Mucosa of gallbladder (tissue), 1 donor: ENCODE measurements at places on chromosomes 2 and 18.

DNA sequence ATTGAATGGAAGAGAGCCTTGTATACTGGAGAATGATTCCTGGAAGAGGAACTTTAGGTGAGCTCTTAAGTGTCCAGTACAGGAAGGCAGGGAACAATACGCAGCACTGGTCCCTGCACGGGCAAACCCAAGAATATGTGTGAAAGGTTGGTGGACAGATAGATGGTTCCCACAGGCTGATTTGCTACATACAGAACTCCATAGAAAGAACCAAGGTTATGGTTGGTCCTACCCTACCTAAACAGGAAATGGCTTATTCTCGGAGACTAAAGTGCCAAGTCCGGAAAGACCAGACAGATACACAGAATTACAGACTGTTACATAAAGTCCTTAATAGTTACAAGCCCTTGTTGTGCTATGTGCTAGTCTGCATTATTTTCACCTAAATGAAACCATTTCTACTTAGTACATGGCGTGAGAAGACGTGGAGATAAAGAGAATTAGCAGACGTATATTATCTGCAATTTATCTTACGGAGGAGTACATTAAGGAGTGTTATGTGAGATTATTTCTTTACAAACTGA, 1.2 kb downstream of the REV1 start:
- DNase-seq: no peak

GRCh38 chr2:215567504-215567903, 131.6 kb upstream of the FN1 start:
- DNase-seq: no peak

- DNase-seq: no peak
Measured at GRCh38 chr2:16240402-16240801, 300.1 kb downstream of the MYCN start.

GRCh38 chr2:115165529-115166109, 723.2 kb downstream of the DPP10 start:
- peak; percentile 33 for DNase-seq

DNA sequence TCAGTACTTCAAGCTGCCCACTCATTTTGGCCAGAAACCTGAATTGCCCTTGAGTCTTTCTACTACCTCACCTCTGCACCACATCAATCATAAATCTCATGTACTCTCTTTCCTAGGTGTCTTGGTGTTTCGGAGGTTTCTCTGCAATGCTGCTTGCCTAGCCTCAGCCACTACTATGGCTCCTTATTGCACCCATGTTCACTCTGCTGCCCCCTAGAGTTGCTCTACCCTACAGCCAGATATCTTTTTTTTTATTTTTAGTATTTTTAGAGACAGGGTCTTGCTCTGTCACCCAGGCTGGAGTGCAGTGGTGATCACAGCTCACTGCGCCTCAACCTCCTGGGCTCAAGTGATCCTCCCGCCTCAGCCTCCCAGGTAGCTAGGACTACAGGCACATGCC, 413.0 kb downstream of the PTPRM start:
- DNase-seq: no peak

DNA sequence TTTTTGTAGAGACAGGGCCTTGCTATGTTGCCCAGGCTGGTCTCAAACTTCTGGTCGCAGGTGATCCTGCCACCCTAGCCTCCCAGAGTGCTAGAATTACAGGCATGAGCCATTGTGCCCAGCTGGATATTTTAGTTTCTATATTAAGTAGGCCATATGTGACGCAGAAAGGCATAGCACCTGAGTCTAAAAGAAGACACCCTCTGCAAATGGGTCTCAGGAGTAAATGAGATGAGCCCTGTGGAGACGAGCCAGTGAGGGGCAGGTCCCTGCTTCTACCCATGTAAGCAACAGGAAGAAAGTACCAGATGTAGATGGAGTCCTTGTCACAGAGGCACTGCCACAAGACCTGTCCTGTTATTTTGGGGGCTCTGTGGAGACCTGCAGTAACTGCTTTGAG, 322.4 kb downstream of the PTPRM start:
- DNase-seq: no peak

DNA sequence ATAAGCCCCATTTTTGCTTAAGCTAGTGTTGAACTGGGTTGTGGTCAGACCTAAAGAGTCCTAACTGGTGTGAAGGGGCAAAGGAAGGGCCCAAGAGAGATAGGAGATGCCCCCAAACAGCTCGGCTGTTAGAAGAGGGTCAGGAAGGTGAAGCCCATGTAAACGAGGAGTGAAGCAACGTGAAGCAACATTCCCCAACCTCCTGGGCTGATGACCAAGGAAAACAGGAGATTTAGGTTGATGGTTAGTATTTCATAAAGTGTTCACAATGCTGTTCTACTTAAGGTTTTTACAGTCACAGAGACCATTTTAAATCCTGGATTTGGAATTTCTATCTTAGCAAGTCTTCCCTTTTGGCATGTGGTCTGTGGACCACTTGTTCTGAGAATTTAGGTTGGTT, 144.0 kb upstream of the SERPINE2 start:
- DNase-seq: no peak

DNA sequence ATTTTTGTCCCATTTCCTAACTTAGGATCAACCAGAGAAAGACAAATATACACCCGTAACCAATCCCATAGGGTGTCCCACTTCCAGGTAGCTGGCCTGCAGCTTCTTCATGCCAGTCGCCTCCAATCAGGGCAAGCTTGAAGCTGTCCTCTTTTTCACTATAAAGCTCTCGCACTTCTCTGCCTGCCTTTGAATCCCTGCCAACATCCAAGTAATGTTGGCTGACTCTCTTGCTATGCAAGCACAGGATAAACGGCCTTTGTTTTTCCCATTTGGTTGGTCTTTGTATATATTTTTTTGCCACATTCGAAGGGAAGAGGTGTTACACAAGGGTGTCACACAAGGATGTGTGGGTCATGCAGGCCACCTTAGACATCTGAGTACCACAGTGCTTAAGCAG, 388.8 kb downstream of the CBLN2 start:
- DNase-seq: no peak

- no peak for DNase-seq
Measured at GRCh38 chr2:109457794-109458193, 156.0 kb downstream of the SEPTIN10 start.

GRCh38 chr18:77866351-77866750, 616.7 kb downstream of the GALR1 start:
- DNase-seq: no peak

DNA sequence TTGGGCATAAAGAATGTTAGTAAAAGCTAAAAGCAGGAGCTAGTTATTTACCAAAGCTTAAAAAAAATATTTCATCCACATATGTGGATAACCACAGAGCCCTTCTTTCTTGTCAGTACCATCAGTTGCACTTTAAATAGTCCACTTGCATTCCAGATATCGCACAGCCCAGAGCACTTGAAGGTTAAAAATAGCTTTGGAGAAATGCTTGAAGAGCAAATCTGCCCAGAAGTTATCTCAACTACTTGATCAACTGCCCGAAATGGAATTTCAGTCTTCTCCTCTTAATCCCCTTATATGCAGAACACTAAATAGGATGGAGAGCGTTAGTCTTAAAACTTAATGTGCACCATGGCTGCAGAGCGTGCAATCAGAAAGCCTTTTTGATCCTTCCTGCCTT, 148.3 kb downstream of the PLEKHA3 start:
- DNase-seq: no peak

GRCh38 chr2:30545875-30546274, 98.8 kb downstream of the LCLAT1 start:
- DNase-seq: no peak

DNA sequence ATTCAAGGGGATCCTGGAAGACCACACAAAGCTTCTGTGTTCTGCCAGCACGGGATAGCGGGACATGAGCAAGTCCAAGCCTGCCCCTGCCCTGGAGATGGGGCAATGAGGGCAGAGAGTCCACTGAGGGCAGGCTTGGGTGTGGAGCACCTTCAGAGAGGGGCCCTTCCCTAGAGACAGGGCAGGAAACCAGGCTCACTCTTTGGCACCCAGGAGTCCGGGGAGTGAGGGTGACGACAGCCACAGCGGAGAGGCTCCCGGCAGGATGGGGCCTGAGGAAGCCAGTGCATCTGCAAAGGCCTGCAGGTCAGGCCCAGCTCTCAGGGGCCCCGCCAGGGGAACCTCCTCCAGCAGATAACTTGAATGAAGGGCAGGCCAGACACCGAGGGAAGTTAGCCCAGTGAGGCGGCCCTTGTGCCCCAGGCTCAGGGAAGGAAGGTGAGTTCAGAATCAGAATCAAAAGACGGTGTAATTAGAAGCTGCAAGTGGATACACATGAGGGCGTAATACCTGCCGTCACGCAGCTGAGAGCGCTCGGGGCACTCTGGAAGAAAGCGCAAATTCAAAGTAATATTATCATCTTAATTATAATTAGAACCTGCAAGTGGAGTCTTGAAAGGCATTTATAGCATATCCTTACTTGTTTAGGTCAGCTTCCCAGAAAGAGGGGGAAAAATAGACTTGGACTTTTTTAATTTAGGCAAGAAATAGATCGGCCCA, 142.6 kb upstream of the LGALSL start:
- DNase-seq: no peak

DNA sequence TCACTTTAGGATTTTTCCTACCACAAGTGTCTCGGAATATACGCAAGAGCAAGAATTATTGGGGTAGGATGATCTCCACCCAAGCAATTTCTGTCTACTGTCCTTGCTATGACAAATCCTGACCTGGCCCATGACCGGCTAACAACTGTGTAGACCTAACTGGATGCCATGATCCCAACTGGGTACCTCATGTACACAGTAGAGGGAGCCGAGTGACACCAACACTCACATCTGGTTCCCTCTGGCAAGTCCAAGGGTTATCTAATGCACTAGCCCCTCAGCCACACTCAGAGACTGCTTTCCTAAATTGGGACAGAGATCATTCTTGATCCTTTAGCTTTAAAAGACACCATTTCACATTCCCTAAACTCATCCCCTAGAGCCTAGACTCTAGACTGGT, 60.7 kb upstream of the ZNF532 start:
- no peak for DNase-seq

GRCh38 chr2:241961454-241961853, 91.9 kb downstream of the RTP5 start:
- no peak for DNase-seq

GRCh38 chr2:10668402-10669012, 21.3 kb downstream of the NOL10 start:
- peak; percentile 25 for DNase-seq

DNA sequence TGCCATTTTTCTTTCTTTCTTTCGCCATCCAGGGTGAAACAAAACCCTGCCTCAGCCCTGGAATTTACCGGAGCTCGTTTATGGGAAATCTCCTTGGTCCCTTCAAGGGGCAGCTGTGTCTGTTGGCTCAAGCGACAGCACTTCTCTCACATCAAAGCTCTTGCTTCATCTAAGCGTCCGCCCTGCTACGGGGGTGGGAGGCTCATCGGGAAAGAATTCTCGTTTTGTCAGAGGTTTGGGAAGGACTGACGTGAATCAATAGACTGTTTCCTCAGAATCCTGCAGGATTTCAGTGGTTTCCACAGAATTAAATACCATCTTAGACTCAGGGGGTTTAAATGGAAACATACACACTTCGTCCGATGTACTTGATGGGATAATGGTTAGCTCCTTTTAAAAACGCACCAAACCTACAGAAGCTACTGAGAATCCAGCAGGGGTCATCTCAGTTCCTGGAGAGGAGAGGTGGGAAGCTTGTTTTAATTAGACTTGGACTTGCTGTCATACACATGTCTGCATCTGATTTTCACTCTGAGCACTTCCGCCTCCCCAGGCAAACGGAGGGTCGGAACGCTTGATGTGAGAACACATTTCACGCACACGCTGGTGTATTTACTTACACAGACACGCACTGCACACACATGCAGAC, 91.6 kb downstream of the ASB1 start:
- no peak for DNase-seq

DNA sequence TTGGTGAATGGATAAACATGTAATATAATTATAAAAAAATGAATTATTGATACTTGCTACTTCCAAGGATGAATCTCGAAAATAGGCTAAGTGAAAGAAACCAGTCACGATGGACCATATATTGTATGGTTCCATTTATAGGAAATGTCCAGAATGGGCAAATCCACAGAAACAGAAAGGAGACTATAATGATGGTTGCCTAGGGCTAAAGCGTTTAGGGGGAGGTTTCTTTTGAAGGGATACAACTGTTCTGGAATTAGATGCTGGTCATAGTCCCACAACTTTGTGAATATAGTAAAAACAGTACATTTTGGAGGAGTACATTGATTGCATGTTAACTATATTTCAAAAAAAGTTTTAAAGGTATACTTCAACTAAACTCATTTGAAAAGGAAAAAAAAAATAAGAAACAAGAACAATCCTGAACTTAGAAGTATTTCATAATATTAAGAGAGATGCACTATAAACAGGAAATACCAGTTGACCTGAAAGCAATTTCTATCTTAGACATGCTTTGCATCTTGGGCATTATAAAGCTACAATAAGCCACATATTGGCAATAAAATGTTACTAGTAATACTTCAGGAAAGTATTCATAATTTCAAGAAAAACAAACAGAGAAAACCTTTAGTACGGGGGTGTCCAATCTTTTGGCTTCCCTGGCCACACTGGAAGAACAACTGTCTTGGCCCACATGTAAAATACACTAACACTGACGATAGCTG, 130.0 kb downstream of the C2orf74 start:
- no peak for DNase-seq

DNA sequence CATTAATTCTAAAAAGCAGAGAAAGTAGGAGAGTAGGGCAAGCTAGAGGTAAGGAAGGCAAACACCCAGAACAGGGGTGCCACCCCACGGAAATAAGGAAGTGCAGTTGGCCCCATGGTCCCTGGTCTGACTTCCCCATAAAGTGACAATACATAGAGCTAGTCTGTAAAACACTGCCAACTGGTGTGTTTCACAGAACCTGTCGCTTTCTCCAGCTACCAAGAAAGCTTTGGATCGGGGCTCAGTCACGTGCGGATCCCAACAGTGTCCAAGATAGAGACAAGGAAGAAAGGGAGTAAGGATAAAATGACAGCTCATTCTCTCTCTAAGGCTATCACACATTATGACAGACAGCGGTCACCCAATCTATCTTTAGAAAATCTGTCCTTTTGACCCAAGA, 36.4 kb downstream of the TBC1D8 start:
- no peak for DNase-seq

GRCh38 chr18:75113455-75113854, 95.5 kb downstream of the PTGR3 start:
- no peak for DNase-seq

- no peak for DNase-seq
Measured at GRCh38 chr2:2016651-2017311, 272.5 kb upstream of the PXDN start.

GRCh38 chr2:9712263-9712662, 81.5 kb upstream of the YWHAQ start:
- DNase-seq: no peak

- DNase-seq: no peak
Measured at GRCh38 chr2:23550553-23550952, 165.6 kb downstream of the KLHL29 start.
